ENCODE measurements at places on chromosomes 12 and 14. TPM values are rescaled to one million over a fixed set of nuclear protein-coding genes. Genes with fewer than 3 reads are reported as not detected.

DNA sequence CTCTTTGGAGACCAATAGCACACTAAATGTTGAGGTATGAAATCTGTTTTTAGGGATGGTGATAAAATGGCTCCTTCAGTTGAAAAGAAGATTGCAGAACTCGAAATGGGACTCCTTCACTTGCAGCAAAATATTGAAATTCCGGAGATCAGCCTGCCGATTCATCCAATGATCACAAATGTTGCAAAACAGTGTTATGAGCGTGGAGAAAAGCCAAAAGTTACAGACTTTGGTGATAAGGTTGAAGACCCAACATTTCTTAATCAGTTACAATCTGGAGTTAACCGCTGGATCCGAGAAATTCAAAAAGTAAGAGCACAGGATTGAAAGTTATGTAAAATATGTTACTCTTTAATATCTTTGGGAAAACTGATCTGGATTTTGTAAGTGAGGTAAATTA lies 15.3 kb downstream of the DYNC1H1 start:
- no peak overlapping the region for H3K27ac ChIP-seq
- no peak overlapping the region for H3K4me3 ChIP-seq
- H3K27me3 ChIP-seq, result no peaks in the 10 kb centered on the region
- H3K36me3 ChIP-seq, result peaks cover 32% of the 10 kb centered on the region
- H3K4me1 ChIP-seq, result no peaks in the 10 kb centered on the region
- no peak for DNase-seq

DNA sequence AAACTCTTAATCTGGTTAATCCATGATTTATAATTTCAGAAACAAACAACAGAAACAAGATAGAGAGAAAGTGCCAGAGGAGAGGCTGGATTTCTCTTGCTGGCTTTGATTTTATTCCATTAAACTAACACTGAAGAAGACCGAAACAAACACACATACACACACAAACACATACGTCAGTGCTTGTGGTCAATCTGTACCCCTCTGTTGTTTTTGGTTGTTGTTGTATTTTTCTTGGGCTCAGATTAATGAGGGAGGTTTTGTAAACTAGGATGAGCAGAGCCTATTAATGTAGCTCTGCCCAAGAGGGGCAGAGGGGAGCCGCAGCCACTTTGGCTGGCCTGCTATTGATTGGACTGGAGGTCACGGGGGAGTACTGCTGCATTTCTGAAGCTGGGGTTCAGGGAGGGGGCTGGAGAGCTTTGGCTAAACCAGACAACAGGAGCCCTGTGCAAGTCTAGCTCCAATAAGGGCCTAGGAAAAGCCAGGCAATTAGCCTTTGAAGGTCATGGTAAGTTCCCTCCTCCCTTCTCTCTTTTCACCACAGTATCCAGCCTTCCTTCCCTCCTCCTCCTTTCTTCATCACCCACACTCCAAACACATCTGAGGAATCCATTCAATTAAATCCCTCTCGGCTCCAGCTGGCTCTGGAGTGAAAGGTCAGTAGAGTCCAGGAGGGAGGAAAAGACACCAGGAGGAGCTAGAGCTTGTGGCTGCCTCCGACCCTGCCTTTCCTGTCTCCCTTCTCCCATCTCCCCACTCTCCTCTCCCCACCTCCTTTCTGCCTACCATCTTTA lies 344.1 kb upstream of the LMO3 start:
- no peak overlapping the region for H3K4me3 ChIP-seq
- DNase-seq, result no peak

- no peaks in the 10 kb centered on the region for H3K27me3 ChIP-seq
- no peak overlapping the region for H3K4me3 ChIP-seq
- no peaks in the 10 kb centered on the region for H3K4me1 ChIP-seq
- no peak overlapping the region for H3K27ac ChIP-seq
Observed at GRCh38 chr12:127355061-127355841, 911.7 kb upstream of the TMEM132C start.

DNA sequence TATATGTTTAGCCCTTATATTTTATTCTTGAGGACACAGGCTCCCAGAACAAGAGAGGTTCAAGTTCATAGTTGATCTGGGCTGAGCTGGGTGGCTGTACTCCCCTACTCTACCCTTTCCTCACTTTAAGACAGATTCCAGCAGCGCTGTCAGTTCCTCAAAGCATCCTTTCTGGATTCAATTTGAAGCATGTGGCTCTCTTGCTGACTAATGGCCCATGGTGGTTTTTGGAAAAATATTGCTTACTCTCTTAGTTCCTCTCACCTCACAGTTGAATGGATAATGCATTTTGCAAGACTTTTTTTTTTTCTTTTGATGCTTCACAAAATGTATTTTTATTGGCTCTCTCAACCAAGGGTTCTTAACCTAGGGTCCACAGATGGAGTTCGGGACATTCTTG lies 4.1 kb downstream of the PELI2 start:
- no peak overlapping the region for H3K27ac ChIP-seq
- H3K4me1 ChIP-seq, result peaks cover 19% of the 10 kb centered on the region
- no peaks in the 10 kb centered on the region for H3K27me3 ChIP-seq

- no peak overlapping the region for H3K27ac ChIP-seq
- H3K4me1 ChIP-seq, result no peaks in the 10 kb centered on the region
- no peak for DNase-seq
- no peaks in the 10 kb centered on the region for H3K27me3 ChIP-seq
Observed at GRCh38 chr14:102105369-102105768, 18.5 kb upstream of the HSP90AA1 start.

GRCh38 chr12:102730996-102731395 lies 186.0 kb downstream of the PAH start:
- no peaks in the 10 kb centered on the region for H3K27me3 ChIP-seq
- H3K4me3 ChIP-seq, result no peak overlapping the region
- H3K27ac ChIP-seq, result no peak overlapping the region

DNA sequence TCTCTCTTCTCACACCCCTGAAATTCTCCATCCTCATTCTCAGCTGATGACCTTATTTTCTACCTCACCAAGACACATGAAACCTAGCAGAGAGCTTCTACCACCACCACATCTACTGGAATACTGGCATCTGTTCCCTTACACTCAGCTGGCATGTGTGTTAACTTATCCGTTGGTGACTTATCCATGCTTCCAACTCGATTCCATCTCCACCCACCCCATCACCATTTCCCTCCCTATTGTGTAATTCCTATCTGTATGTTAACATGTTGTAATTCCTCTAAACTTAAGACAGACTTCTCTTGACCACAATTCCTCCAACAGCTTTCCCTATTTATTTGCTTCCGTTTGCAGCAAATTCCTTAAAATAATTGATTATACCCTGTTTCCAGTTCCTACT lies 15.4 kb downstream of the C1S start:
- no peak overlapping the region for H3K27ac ChIP-seq
- H3K27me3 ChIP-seq, result no peaks in the 10 kb centered on the region
- H3K4me3 ChIP-seq, result no peak overlapping the region
- no peaks in the 10 kb centered on the region for H3K36me3 ChIP-seq
- no peaks in the 10 kb centered on the region for H3K4me1 ChIP-seq

- DNase-seq, result no peak
- peaks cover 31% of the 10 kb centered on the region for H3K4me1 ChIP-seq
- no peak overlapping the region for H3K27ac ChIP-seq
- H3K36me3 ChIP-seq, result no peaks in the 10 kb centered on the region
- H3K27me3 ChIP-seq, result no peaks in the 10 kb centered on the region
Observed at GRCh38 chr14:73492670-73493069, 1.9 kb downstream of the RIOX1 start.

DNA sequence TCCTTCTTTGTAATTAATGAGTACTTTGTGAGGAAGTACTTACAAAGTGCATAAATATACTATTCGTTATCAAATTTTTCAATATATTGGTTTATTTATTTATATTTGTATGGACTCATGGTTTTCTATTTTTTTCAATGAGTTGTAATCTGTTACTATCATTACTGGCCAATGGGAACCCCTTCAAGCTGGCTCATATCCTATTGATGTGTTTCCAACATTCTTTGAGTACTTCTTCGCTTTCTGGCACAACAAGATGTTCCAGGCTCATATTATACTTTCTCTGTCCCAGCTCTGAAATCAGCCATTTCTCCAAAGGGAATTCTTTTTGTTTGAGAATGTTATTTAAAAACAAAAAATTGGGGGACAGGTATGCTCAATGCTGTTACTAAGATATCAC lies 17.5 kb downstream of the YBX3 start:
- no peaks in the 10 kb centered on the region for H3K27me3 ChIP-seq
- no peak overlapping the region for H3K27ac ChIP-seq
- H3K4me3 ChIP-seq, result no peak overlapping the region
- DNase-seq, result no peak
- peaks cover 4% of the 10 kb centered on the region for H3K4me1 ChIP-seq

- no peaks in the 10 kb centered on the region for H3K4me1 ChIP-seq
- H3K4me3 ChIP-seq, result no peak overlapping the region
- no peak overlapping the region for H3K27ac ChIP-seq
- no peak for DNase-seq
Observed at GRCh38 chr12:111693818-111694217, 8.0 kb downstream of the ACAD10 start.

DNA sequence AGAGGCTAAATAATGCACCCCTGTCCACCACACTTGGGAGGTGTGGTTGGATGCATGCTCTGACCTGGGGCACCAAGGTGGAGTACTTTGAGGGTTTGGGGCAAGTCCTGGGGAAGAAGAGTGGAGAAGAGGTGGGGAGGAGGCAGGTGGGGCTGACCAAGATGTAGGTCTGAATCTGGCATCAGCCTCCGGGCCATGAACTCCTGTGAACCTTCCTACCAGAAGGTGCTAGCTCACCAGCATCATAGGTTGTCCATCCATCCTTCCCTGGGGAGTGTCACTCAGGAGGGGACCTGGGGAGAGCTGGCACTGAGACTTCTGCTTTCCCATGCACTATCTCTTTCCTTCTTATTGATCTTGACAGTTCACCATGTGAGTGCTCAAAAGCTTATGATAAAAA lies 13.6 kb upstream of the EMP1 start:
- H3K27me3 ChIP-seq, result no peaks in the 10 kb centered on the region
- no peak overlapping the region for H3K4me3 ChIP-seq
- peaks cover 18% of the 10 kb centered on the region for H3K4me1 ChIP-seq
- no peak for DNase-seq

DNA sequence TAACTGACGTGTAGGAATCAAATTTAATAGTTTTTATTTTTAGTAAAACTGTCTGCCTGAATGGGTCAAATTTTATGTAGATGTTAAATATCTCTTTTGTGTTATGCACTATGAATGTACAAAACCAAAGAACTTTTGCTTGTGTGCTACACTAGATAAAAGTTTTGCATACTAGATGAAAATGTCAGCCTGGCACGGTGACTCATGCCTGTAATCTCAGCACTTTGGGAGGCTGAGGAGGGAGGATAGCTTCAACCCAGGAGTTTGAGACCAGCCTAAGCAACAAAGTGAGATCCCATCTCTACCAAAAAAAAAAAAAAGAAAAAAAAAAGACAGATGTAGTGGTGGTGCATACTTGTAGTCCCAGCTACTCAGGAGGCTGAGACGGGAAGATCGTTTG lies 11.1 kb downstream of the AEBP2 start:
- H3K4me3 ChIP-seq, result no peak overlapping the region
- peaks cover 45% of the 10 kb centered on the region for H3K4me1 ChIP-seq
- no peaks in the 10 kb centered on the region for H3K36me3 ChIP-seq

DNA sequence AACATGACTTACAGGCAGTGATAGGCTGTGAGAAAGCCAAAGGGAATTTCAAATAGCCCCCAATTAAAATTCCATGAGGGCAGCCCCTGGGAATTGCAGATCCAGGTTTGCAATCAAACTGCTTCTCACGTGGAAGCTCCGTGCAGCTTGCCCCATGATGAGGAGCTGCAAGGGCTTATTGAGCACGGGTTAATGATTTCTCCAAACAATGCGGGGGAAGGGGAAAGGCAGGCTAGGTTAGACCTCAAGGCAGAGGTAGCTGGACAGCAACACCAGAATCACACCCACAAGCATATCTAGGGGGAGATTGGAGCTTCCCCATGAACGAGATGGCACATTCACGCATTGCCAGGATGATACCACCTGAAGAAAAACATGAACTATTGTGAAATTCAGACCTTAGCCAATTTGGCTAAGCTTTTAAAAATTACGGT lies 5.0 kb upstream of the DUSP6 start:
- H3K4me1 ChIP-seq, result peaks cover 17% of the 10 kb centered on the region
- no peak for DNase-seq
- no peak overlapping the region for H3K4me3 ChIP-seq
- H3K27me3 ChIP-seq, result no peaks in the 10 kb centered on the region
- no peak overlapping the region for H3K27ac ChIP-seq
- H3K36me3 ChIP-seq, result no peaks in the 10 kb centered on the region

DNA sequence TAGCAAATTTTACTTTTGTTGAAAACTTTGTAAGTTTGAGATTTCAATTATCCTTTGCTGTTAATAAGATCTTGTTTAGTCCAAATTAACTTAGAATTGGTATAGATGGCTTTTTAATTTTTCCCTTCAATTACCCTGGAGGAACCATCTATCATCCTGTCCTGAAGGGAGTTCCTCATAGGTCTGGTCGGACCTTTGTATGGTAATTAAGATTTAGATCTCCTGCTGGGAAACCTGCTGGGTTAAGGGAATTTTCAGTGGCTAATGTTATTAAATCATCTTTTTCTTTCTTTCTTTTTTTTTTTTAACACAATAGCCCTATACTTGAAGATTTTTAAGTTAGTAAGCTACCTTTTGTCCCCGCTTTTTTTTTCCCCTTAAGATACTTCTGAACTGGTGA lies 63.0 kb upstream of the PRMT8 start:
- DNase-seq, result no peak
- no peak overlapping the region for H3K27ac ChIP-seq
- H3K27me3 ChIP-seq, result no peaks in the 10 kb centered on the region
- no peak overlapping the region for H3K4me3 ChIP-seq

- H3K4me3 ChIP-seq, result peak within 1 kb of the TSS; percentile 66
- H3K27me3 ChIP-seq, result no peaks in the 10 kb centered on the region
- peak within 1 kb of the TSS; percentile 21 for H3K27ac ChIP-seq
- no peaks in the 10 kb centered on the region for H3K36me3 ChIP-seq
- H3K4me1 ChIP-seq, result peaks cover 9% of the 10 kb centered on the region
Observed at GRCh38 chr14:75578102-75578785, at the start of gene FLVCR2. TSS of gene FLVCR2 (plus strand) at chr14:75578620. CDS start at chr14:75578973, 353 bp downstream.

GRCh38 chr14:57869617-57870016 lies 3.7 kb upstream of the SLC35F4 start:
- H3K4me1 ChIP-seq, result no peaks in the 10 kb centered on the region
- H3K36me3 ChIP-seq, result no peaks in the 10 kb centered on the region
- H3K4me3 ChIP-seq, result no peak overlapping the region
- no peak overlapping the region for H3K27ac ChIP-seq
- DNase-seq, result no peak

FANCM gene
- total RNA-seq, result 12.6 TPM

GPRC5D gene
- not detected for total RNA-seq

TTC9 gene
- 6.5 TPM for total RNA-seq

MLXIP gene
- 33.9 TPM for total RNA-seq

SDR9C7 gene
- not detected for total RNA-seq
